ENCODE measurements at places on chromosomes 3 and 15. TPM values are rescaled to one million over a fixed set of nuclear protein-coding genes. Genes with fewer than 3 reads are reported as not detected.
A peak's percentile ranks its signal among the peaks of the same experiment; 100 is the strongest.

DNA sequence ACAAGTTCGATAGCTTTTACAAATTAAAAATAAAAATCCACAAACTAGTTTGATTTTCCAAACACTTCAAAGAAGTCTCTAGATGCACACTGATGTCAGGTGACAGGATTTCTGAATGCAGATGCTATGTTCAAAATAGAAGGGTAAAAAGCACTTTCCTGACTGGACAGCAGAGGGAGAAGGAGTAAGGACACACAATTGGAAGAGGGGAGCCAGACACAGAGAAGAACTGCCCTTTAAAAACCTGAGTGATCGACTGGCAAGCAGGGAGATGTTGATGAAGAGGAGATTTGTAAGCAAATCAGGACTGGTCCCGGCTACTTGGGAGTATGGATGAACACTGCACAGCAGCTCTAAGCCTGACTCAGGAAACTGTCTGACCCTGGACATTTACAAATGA, 612.8 kb downstream of the MAGI1 start:
- no peak for DNase-seq

DNA sequence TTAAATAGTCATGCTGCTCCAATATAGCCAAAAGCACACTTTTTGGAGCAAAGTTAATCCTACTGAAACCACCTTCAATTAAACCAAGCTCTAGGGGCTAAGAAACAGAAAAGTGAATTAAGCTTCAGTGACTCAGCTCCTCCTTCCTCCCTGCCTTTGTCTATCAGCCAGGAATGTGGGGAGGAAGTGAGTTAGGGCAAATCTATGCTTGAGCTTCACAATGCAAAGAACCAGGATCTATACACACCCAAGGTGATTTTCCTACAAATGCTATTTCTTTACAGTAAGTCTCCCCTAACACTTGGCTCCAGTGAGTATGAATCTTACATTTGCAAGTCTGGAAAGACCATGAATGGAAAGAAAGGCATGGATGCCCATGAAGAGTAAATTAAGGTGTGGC, 212.1 kb downstream of the P3H2 start:
- no peak for DNase-seq

DNA sequence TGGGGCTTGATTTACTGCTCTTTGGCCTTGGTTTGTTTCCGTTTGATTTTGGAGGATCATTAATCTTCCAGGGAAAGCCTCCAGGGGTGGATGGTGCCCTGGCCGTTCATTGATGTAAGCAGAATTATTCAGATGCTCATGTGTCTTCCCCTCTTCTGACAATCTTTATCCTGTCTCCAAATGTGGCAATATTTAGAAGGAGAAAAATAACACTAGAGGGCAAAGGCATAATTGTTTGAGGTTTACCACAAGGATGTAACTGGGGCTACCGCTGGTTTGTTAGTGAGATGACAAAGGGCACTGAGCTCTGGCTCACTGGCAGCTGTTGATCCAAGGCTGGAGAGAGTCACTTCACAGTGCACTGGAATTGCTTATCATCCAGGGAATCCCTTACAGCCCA, 18.2 kb upstream of the PLCL2 start:
- no peak for DNase-seq

- DNase-seq: no peak
These were observed 68.9 kb downstream of the TFRC start for GRCh38 chr3:196012941-196013476.

DNA sequence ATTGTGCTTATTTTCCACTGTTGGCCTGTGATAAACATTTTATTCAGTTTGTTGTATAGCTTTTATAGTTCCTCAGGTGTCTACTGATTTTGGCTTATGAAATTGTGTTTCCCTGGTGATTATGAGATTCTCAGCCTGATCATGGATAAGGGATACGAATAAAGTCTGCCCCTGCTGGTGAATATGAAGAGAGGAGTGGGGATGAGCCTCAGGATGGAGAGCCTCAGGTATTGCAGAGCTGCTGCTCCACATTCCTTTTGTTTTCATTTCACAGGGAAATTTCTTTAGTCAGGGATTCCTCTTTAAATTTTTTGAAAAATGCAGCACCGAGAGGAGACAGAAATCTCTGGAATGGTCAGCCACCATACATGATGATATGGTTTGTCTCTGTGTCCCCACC, 14.7 kb upstream of the RAB6B start:
- no peak for DNase-seq

DNA sequence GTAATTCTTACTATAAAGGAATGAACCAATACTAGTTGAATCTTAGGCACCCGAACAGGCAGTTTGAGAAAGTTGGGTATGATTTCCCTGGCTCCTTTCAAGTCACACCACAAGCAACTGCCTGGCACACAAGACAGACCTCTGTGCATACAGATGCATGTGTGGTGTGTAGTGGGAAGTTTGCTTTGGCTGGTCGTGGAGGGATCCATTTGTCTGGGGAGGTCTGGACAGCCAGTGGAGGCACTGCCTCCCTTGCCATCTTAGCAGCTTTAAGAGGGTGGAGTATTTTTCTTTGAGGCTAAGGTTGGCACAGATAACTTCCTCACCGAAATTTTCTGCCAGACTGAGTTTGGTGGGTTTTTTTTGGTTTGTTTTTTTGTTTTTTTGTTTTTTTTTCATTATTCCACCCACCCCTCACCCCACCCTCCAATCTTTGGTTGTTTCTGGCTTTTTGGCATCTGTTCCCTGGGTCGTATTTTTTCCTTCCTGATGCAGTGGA, 97.1 kb downstream of the TMEM212 start:
- no peak for DNase-seq

GRCh38 chr15:69926721-69927120, 171.0 kb downstream of the TLE3 start:
- no peak for DNase-seq

DNA sequence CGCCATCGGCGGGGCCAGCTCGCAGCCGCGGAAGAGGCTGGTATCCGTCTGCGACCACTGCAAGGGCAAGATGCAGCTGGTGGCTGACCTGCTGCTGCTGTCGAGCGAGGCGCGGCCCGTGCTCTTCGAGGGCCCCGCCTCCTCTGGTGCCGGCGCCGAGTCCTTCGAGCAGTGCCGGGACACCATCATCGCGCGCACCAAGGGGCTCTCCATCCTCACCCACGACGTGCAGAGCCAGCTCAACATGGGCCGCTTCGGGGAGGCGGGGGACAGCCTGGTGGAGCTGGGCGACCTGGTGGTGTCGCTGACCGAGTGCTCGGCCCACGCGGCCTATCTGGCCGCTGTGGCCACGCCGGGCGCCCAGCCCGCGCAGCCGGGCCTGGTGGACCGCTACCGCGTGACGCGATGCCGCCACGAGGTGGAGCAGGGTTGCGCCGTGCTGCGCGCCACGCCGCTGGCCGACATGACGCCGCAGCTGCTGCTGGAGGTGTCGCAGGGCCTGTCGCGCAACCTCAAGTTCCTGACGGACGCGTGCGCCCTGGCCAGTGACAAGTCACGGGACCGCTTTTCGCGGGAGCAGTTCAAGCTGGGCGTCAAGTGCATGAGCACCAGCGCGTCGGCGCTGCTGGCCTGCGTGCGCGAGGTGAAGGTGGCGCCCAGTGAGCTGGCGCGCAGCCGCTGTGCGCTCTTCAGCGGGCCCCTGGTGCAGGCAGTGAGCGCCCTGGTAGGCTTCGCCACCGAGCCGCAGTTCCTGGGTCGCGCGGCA, 1.8 kb downstream of the TLNRD1 start:
- no peak for DNase-seq

DNA sequence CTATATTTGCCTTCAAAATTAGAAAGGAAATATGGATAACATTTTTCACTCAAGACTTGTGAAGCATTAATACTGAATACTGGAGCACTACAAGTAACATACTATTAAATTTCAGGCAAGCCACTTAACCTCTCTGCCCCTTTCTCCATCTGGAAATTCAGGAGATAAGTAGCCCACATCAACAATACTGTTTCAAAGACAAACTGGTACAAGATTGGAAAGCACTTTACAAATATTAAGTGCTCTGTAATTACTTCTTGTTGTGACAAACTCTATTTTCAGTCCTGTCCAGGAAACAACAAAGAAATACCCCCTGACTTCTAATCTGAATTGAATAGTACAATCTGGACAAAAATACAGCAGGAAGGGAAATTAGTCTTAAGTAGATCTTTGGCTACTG, 49.3 kb downstream of the TMEM212 start:
- no peak for DNase-seq

GRCh38 chr3:51706788-51707731, at the start of gene GRM2:
GRM2 (plus strand) TSS chr3:51707068; CDS start chr3:51708984, 1,916 bp downstream.
- peak; percentile 8 for DNase-seq

DNA sequence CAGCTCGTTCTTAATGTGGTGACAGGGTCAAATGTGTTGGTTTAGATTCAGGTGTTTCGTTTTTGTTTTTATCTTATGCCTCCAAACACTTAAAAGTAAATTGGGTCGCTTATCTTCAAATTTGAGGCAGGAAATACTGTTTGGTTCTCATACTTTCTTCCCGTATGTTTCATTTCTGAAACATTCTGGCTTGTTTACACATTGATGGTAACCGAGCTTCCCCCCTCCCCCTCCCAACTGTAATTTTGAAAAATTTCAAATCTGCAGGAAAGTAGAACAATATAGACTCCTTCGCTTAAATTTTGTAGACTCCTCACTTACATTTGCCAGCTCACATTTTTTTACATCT, 64.9 kb downstream of the CMTM8 start:
- no peak for DNase-seq

GRCh38 chr3:58955308-58955707, 94.5 kb downstream of the CFAP20DC start:
- no peak for DNase-seq

DNA sequence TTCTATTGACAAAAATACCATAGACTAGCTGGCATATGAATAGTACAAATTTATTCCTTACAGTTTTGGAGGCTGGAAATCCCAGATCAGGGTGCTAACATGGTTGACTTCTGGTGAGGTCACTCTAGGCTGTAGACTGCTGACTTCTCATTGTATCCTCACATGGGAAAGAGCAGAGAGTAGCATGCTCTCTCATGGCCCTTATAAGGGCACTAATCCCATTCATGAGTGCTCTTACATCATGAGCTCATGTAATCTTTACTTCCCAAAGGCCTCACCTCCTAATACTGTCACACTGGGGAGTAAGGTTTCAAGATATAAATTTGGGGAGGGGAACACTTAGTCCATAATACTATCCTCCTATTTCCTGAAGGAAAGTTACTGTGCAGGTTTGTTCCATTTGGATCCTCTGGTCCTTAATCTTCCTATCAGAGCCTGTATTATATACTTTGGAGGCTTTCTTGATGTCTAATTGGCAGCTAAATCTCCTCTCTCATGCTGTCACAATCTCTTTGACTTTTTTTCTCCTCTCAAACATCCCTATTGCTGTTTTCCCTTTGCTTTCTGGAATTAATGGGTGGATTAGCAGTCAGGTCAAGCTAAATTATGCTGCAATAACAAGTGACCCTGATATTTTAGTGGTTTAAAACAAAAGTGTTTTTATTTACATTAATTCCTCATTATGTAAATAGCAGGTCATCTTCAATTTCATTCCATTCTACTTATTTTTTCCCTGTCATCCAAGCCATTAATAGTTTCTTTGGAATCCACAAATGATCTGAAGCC, 23.1 kb upstream of the LEKR1 start:
- no peak for DNase-seq

- DNase-seq: no peak
These were observed 34.9 kb downstream of the FLNB start for GRCh38 chr3:58042947-58043707.

DNA sequence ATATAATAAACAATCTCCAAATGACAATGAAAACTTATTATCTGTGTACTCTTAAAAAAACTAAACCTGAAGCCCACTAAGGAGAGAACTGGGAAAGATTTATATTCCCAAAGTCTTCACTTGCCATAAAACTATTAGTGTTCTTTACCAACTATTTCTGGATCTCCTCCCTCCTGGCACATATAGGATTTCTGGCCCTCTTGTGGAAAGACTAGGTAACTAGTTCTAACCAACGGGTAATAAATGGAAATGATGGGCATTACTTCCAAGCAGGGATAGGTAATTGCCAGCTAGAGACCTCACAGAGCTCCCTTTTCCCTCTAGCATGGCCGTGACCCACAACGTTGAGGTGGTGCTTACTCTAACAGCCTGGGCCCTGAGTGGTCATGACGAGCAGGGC, 110.1 kb downstream of the DNAH12 start:
- DNase-seq: no peak

DNA sequence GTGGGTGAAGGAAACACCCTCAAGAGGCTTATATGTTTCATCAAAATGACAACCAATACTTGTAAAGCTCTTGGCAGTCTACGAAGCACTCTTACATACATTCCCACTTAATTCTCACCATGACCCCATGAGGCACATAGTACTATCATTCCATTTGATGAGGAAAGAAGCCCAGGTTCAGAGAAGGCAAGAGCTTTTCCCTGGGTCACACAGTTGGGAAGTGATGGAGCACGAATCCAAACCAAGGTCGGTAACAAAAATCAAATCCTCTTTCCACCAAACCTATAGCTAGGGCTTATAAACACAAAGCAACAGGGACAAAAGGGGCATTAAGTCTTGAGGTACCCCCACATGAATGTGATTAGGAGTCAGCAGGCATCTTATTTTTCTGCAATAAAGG, 187.1 kb downstream of the UACA start:
- no peak for DNase-seq

MNS1 gene
- polyA plus RNA-seq: 0.58 TPM

PLIN1 gene
- polyA plus RNA-seq: 0.06 TPM

DNASE1L3 gene
- not detected for polyA plus RNA-seq

TAGLN3 gene
- 0.09 TPM for polyA plus RNA-seq

DAZL gene
- not detected for polyA plus RNA-seq

ADGRG7 gene
- polyA plus RNA-seq: not detected

SEMA7A gene
- polyA plus RNA-seq: 22.7 TPM

TLR9 gene
- 0.07 TPM for polyA plus RNA-seq

DGKG gene
- not detected for polyA plus RNA-seq

TRANK1 gene
- 11.3 TPM for polyA plus RNA-seq

PARL gene
- 33.3 TPM for polyA plus RNA-seq

GOLGA8S gene
- polyA plus RNA-seq: 0.01 TPM

PLA2G4E gene
- not detected for polyA plus RNA-seq

ITIH4 gene
- polyA plus RNA-seq: 0.49 TPM

PRRT3 gene
- polyA plus RNA-seq: 1.9 TPM

IL17RE gene
- 2.2 TPM for polyA plus RNA-seq

CIB2 gene
- polyA plus RNA-seq: 4.5 TPM

ZBTB47 gene
- 19.2 TPM for polyA plus RNA-seq

BNIP2 gene
- polyA plus RNA-seq: 38.9 TPM

KCNMB3 gene
- 1.3 TPM for polyA plus RNA-seq

CEP19 gene
- 2.4 TPM for polyA plus RNA-seq

HYAL1 gene
- 0.10 TPM for polyA plus RNA-seq

SENP8 gene
- polyA plus RNA-seq: 3.1 TPM
